Transverse colon (tissue), 4 donors: ENCODE measurements at places on chromosomes 3 and 15. TPM values are rescaled to one million over a fixed set of nuclear protein-coding genes. Genes with fewer than 3 reads are reported as not detected.
A peak's percentile ranks its signal among the peaks of the same experiment; 100 is the strongest.

GRCh38 chr3:118186051-118186450 is 848.6 kb downstream of the IGSF11 start:
- no peaks in the 10 kb centered on the region for H3K4me1 ChIP-seq
- H3K27ac ChIP-seq: no peak overlapping the region
- DNase-seq: no peak
- H3K4me3 ChIP-seq: no peak overlapping the region
- H3K36me3 ChIP-seq: no peaks in the 10 kb centered on the region

DNA sequence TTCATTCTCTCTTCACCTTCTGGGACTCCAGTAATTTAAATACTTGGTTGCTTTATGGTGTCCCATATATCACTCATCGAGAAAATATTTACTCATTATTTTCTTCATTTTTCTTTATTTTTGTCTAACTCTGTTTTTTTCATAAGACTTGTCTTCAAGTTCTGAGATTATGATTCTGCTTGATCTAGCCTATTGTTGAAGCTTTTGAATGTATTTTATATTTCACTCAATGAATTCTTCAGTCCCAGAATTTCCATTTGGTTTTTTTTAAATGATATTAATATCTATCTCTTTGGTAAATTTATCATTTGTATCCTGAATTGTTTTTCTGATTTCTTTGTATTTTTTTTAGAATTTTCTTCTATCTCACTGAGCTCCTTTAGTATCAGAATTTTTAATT is 117.0 kb downstream of the LRRK1 start:
- no peak overlapping the region for H3K27ac ChIP-seq
- no peaks in the 10 kb centered on the region for H3K27me3 ChIP-seq
- no peak for DNase-seq
- H3K4me3 ChIP-seq: no peak overlapping the region
- H3K4me1 ChIP-seq: no peaks in the 10 kb centered on the region
- H3K36me3 ChIP-seq: no peaks in the 10 kb centered on the region

- no peak overlapping the region for H3K4me3 ChIP-seq
- no peaks in the 10 kb centered on the region for H3K36me3 ChIP-seq
- no peaks in the 10 kb centered on the region for H3K27me3 ChIP-seq
- H3K4me1 ChIP-seq: no peaks in the 10 kb centered on the region
- DNase-seq: no peak
Measured at GRCh38 chr15:100094127-100094510, 247.7 kb downstream of the ADAMTS17 start.

- H3K27me3 ChIP-seq: no peaks in the 10 kb centered on the region
- no peaks in the 10 kb centered on the region for H3K36me3 ChIP-seq
- no peak overlapping the region for H3K4me3 ChIP-seq
- no peaks in the 10 kb centered on the region for H3K4me1 ChIP-seq
- no peak for DNase-seq
- no peak overlapping the region for H3K27ac ChIP-seq
Measured at GRCh38 chr15:90749754-90750153, 32.6 kb downstream of the BLM start.

GRCh38 chr3:73766599-73767381 is 142.0 kb upstream of the PDZRN3 start:
- no peaks in the 10 kb centered on the region for H3K27me3 ChIP-seq
- peak overlapping the region; percentile 23 for H3K27ac ChIP-seq
- no peaks in the 10 kb centered on the region for H3K36me3 ChIP-seq
- DNase-seq: no peak
- H3K4me3 ChIP-seq: no peak overlapping the region

Gene MOBP
- total RNA-seq: 1.3 TPM

DNA sequence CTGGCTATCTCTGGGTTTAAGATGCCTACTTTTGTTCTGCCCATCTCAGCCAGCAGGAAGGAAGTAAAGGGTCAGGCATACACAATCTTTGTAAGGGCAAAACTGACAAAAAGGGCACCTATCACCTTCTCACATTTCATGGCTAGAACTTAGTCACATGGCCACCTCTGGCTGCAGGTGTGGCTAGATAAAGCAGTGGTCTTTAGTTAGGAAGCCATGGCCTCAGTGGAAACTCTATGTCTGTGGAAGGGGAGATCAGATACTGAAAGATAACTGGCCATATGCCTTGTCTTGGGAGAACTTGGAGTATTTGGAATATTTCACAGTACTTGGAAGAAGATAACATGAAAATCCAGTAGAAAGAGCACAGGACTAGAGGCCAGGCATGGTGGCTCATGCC is 80.7 kb upstream of the TBL1XR1 start:
- no peak for DNase-seq
- H3K27me3 ChIP-seq: no peaks in the 10 kb centered on the region
- H3K4me3 ChIP-seq: no peak overlapping the region
- no peaks in the 10 kb centered on the region for H3K36me3 ChIP-seq
- no peak overlapping the region for H3K27ac ChIP-seq
- peaks cover 12% of the 10 kb centered on the region for H3K4me1 ChIP-seq

Gene CCDC9B
- total RNA-seq: 27.5 TPM

DNA sequence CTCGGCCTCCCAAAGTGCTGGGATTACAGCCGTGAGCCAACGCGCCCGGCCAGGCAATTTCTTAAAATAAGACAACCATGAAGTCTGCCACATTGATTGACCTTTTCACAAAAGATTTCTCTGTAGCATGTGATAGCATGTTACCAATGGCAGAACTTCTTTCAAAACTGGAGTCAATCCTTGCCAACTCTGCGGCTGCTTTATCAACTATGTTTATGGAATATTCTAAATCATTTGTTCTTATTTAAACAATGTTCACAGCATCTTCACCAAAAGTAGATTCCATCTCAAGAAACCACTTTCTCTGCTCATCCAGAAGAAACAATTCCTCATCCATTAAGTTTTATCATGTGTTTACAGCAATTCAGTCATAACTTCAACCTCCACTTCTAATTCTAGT is 9.4 kb downstream of the UBR1 start:
- H3K4me1 ChIP-seq: peaks cover 2% of the 10 kb centered on the region
- no peak overlapping the region for H3K4me3 ChIP-seq
- DNase-seq: no peak

Gene GOLGA6L4
- total RNA-seq: 0.75 TPM

Gene BRPF1
- 15.0 TPM for total RNA-seq

Gene SCAMP5
- 11.3 TPM for total RNA-seq

DNA sequence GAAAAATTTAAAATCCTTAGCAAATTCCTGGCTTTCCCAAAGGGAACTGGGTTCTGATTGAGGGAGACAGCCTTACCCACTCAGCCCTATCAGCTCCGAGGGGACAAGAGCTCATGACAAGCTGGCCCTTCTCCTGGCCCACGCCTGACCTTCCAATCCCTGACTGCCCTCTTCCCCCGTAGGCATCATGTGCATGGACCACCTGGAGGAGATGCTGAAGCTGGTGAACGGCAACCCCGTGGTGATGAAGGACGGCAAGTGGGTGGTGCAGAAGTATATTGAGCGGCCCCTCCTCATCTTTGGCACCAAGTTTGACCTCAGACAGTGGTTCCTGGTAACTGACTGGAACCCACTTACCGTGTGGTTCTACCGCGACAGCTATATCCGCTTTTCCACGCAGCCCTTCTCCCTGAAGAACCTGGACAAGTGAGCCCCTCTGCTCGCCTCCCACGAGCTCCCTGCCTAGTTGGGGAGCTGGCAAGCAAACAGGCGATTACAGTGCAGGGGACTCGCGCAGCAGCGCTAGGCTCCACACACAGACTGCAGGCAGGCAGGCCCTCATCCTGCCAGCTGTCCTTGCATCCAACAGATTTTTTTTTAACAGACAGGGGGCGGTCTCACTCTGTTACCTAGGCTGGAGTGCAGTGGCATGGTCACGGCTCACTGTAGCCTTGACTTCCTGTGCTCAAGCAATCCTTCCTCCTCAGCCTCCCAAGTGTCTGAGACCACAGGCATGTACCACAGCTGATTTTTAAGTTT is 16.8 kb downstream of the RPUSD3 start:
- H3K4me3 ChIP-seq: no peak overlapping the region
- no peaks in the 10 kb centered on the region for H3K27me3 ChIP-seq
- no peaks in the 10 kb centered on the region for H3K36me3 ChIP-seq
- no peaks in the 10 kb centered on the region for H3K4me1 ChIP-seq
- DNase-seq: peak; percentile 25
- H3K27ac ChIP-seq: no peak overlapping the region

DNA sequence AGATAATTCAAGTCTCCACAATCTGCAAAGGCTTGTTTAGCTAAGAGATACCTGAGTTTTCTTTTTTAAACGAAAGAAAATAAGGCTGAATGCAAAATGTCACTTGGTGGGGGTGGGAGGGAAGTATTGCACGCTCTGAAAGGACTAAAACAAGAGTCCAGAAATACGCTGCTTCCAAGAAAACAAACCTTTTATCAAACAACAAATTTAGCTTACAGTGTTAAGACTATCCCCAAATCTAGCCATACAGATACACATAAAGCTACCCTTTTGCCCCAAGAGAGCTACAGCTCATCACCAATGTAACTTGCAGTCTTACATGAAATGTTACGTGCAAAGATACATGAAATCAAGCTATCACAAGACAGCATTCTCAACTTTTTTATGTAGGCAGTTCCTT is 522.5 kb downstream of the FOXP1 start:
- no peaks in the 10 kb centered on the region for H3K27me3 ChIP-seq
- peak overlapping the region; percentile 85 for H3K4me3 ChIP-seq
- no peak for DNase-seq
- no peaks in the 10 kb centered on the region for H3K36me3 ChIP-seq
- peak overlapping the region; percentile 97 for H3K27ac ChIP-seq

DNA sequence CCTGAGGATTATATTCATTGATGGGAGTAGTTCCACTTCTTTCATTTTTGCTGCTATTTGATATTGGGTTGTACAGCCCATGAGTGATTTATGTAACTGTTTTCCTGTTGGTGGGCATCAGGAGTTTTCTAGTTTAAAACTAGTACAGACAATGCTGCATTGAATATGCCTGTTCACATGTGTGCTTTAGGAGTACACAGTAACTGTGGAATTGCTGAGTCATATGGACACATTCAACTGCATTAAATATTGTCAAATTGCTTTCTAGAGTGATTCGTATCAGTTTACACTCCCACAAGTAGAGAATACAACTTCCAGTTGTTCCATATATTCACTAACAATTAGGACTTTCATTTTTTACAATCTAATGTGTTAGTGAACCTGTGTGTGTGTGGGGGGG is 59.8 kb upstream of the THSD4 start:
- no peaks in the 10 kb centered on the region for H3K36me3 ChIP-seq
- no peaks in the 10 kb centered on the region for H3K27me3 ChIP-seq
- no peak overlapping the region for H3K27ac ChIP-seq
- DNase-seq: no peak
- no peak overlapping the region for H3K4me3 ChIP-seq

Gene FEZF2
- total RNA-seq: not detected

DNA sequence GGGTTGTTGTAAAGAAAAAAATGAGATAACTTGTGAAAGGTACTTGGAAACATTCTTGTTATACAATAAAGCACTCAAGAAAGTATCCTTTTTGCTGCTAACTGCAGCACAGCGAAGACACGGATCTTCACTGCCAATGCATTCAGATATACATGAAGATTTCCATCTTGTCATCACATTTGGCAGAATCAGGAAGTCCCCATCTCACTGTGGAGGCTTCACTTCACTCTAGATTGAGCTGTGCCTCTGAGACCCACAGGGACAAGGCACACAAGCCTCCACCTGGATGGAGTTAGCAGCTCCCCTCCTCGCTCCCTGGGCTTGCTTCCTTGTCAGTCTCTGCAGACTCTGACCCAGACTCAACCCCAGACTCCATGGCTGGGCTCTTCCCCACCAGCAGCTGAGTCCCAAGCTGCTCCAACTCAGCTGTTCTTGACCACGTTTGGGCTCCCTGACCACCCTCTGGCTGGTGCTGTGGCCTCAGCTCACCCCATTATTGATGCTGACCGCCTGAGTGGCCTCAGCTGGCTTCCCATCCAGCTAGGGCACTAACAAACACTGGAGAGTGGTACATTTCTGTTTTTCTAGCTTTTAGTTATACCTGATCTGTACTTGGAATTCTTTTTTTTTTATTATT is 45.4 kb upstream of the SMAD3 start:
- H3K4me3 ChIP-seq: no peak overlapping the region
- H3K4me1 ChIP-seq: peaks cover 14% of the 10 kb centered on the region
- no peaks in the 10 kb centered on the region for H3K27me3 ChIP-seq
- no peak overlapping the region for H3K27ac ChIP-seq
- H3K36me3 ChIP-seq: no peaks in the 10 kb centered on the region

Gene ATP2B2
- not detected for total RNA-seq

- no peak for DNase-seq
- H3K36me3 ChIP-seq: no peaks in the 10 kb centered on the region
- no peaks in the 10 kb centered on the region for H3K27me3 ChIP-seq
- no peak overlapping the region for H3K4me3 ChIP-seq
Measured at GRCh38 chr3:72614394-72615074, 233.7 kb downstream of the SHQ1 start.

DNA sequence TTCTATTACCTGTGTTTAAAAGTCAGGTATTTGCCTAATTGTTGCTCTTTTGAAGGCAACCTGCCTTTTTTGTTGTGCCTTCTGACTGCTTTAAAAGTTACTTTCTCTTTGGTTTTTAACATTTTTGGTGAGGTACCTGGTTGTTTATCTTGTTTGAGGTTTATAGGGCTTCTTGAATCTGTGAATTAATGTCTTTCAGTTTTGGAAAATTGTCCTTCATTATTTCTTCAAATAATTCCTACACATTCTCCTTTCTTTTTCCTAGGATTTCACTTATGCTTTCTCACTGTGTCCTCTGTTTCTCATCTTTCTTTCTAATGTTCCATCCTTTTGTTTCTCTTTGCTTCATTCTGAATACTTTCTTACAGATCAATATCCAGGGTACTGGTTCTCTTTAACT is 30.8 kb downstream of the HHLA2 start:
- no peaks in the 10 kb centered on the region for H3K36me3 ChIP-seq
- H3K4me1 ChIP-seq: no peaks in the 10 kb centered on the region
- H3K27ac ChIP-seq: no peak overlapping the region
- H3K27me3 ChIP-seq: no peaks in the 10 kb centered on the region

DNA sequence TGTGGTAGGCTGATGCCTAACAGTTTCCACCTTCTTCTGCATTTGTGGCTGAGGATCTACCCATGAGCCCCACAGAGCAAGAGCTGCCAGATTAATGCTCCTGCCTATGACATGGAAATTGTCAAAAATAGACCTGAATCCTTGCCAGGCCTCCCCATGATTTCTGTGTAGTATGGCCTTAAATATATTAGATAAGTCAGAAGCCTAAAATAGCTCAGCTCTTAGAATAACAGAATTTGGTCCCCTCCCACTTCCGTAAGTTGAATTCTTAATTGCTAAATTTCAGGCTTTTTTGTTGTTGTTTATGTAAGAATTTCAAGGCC is 129.0 kb downstream of the SERPINI1 start:
- no peaks in the 10 kb centered on the region for H3K4me1 ChIP-seq
- no peaks in the 10 kb centered on the region for H3K36me3 ChIP-seq
- H3K4me3 ChIP-seq: no peak overlapping the region
- H3K27me3 ChIP-seq: no peaks in the 10 kb centered on the region
- DNase-seq: no peak

Gene PTH1R
- total RNA-seq: 1.4 TPM

GRCh38 chr3:97970956-97971620 is 1.1 kb downstream of the RIOX2 start:
- peak overlapping the region; percentile 72 for H3K4me3 ChIP-seq
- no peaks in the 10 kb centered on the region for H3K27me3 ChIP-seq
- peaks cover 29% of the 10 kb centered on the region for H3K4me1 ChIP-seq
- H3K27ac ChIP-seq: peak overlapping the region; percentile 92
- no peak for DNase-seq

Gene GPR149
- not detected for total RNA-seq

Gene LIPC
- 8.2 TPM for total RNA-seq

GRCh38 chr3:111547631-111548030 is 5.6 kb downstream of the CD96 start:
- no peaks in the 10 kb centered on the region for H3K36me3 ChIP-seq
- peak; percentile 14 for DNase-seq
- H3K4me3 ChIP-seq: no peak overlapping the region
- no peaks in the 10 kb centered on the region for H3K27me3 ChIP-seq
- no peaks in the 10 kb centered on the region for H3K4me1 ChIP-seq
